Tibial nerve (tissue), 4 donors: ENCODE measurements at places on chromosomes 2 and 18.

DNA sequence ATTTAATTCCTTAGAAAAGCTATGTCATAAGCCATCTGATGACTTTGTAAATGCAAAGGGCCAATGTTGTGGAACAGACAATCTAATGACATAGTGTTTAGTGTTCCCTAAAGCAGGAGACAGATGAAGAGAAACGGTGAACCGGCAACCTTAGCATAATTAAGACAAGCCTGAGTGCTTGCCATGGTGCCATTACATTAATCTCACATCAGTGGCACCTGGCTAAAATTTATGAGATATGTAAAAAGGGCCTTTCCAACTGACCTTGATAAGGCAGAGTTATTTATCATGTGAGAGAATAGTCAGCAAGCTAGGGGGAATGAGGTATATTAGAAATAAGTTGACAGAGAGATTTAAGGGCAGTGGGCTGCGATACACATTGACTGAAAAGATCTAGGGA is 261.8 kb downstream of the ERBB4 start:
- no peak for DNase-seq

DNA sequence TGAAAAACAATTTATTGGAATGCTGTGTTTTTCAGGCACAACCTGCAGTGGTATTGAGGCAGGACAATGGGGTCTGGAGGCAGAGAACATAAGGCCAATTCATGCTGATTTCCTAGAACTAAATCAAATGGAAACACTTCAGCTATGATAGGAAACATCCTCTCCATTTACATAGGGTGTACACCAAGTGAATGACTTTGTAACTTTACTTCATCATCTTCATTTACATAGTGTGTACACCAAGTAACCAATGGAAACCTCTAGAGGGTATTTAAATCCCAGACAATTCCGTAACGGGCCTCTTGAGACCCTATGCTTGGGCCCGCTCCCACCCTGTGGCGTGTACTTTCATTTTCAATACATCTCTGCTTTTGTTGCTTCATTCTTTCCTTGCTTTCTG is 32.2 kb upstream of the ST8SIA5 start:
- DNase-seq, result no peak

GRCh38 chr2:119782308-119783027 is 22.7 kb downstream of the PTPN4 start:
- DNase-seq, result no peak

DNA sequence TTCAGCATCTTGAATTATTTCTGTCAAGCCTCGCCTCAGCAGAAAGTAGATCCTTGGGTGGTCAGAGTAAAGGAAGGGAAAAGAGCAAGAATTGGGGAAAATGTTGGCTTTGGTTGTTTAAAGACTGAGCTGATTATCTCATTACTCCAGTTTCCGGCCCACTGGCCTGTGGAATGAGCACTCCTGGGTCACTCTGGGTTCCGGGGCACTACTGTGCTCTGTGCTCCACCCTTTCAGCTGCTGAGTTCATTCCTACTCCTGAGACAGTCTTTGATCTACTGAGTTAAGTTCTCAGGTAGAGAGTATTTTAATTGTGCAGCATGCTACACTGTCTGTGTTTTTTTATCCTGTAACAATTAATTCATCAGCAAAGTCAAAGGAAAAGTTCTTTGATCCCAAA is 427.7 kb downstream of the CDH2 start:
- DNase-seq, result no peak

- no peak for DNase-seq
Measured at GRCh38 chr2:40433736-40434135, 18.2 kb downstream of the SLC8A1 start.

- DNase-seq, result no peak
Measured at GRCh38 chr2:74019516-74019915, 34.8 kb downstream of the TET3 start.

DNA sequence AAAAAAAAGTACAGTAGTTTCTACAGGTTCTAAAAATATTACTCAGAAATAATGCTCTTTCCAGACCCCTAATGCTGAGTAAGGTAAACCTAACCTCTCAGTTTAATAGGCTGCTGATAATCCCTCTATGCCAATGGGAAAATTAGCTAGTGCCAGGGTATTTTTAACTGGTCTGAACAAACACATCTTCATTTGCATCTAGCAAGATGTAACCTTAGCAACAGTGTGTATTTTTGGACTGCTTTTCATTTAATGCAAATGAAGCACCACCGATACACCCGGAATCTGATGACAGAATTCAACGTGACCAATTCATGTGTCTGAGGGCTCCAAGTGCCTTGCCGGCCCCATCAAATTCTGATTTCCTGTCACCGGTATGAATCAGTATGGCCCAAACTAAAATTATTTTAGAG is 47.4 kb upstream of the CYRIA start:
- no peak for DNase-seq

DNA sequence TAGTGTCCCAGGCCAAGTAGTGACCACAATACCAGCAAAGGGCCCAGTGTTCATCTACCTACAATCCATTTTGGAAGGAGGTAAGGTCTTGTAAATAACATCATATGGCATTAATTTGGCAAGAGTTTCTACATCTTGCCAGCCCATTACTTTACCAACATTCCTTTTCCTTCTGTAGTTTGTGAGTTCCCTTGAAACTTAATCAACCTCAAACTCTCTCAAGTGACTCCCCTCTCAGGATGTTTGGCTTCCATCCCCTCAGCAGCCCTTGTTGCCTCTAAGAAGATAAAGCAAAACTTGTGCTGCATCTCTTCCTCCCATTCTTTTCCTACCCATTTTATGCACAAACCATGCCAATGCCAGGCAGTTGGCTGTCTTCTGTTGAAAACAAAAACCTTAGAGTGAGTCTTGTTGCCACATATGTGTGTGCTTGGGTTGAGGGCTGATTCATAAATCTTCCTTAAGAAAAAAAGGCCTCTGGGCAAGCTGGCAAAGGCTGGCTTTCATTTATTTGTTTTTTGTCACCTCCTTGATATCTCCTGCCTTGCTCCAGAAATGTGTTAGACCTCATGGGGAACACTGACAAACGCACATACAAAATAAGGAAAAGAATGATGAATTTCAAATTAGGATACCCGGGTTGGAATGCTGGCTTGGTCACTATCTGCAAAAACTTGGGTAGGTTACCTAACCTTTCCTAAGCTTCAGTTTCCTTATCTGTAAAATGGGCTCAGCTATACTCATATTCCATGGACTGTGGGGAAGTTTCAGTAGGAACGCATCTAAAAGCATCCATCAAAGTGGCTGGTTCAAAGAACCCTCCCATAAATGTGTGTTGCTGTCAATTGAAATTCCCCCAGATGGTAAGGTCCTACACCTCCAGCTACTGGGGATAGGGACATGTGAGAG is 29.4 kb upstream of the ST3GAL5 start:
- no peak for DNase-seq

DNA sequence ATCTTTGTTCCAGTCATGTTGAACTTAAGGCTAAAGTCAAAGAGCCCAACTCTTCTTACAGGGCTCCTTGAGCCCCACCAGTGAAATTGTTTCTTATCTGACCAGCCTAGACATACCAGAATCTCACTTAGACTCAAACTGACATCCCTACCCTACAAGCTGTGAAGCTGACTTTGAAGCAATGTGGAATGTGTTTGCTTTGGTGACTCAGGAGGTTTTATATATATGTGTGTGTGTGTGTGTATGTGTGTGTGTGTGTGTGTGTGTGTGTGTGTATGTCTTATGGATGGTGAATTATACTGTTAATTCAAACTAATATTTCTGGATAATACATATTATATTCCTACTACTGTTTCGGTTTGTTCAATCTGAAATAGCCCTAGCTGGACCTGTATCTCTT is 67.3 kb downstream of the CAMKMT start:
- DNase-seq, result no peak

GRCh38 chr18:13455960-13456481 is 237.5 kb downstream of the LDLRAD4 start:
- no peak for DNase-seq

GRCh38 chr18:62018759-62019041 is 125.9 kb upstream of the RNF152 start:
- DNase-seq, result no peak

- no peak for DNase-seq
Measured at GRCh38 chr18:1571206-1571605, 666.5 kb downstream of the ADCYAP1 start.

- peak; percentile 60 for DNase-seq
Measured at GRCh38 chr2:231707625-231707926, 749 bp upstream of the PTMA start.

GRCh38 chr18:75246721-75247610 is 36.4 kb downstream of the TSHZ1 start:
- no peak for DNase-seq

- DNase-seq, result no peak
Measured at GRCh38 chr2:218754201-218754600, 27.7 kb upstream of the CYP27A1 start.

DNA sequence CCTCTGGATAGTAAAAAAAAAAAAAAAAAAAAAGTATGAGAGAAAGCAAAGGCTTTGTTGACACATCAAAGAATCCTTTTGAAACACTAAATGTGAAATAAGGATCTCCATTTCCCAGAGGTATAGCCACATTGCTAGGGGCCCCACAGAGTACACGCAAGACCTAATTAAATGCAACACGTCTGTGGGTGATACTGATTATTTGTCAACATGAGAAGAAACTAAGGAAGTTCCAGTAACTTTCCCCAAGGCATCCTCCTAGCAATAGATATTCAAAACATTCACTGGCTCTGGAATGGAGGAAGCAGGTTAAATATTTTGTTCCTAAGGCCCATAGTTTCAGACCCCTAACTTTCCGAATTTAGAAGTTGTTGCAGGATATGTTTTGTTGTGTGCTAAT is 24.6 kb upstream of the EPB41L3 start:
- no peak for DNase-seq

DNA sequence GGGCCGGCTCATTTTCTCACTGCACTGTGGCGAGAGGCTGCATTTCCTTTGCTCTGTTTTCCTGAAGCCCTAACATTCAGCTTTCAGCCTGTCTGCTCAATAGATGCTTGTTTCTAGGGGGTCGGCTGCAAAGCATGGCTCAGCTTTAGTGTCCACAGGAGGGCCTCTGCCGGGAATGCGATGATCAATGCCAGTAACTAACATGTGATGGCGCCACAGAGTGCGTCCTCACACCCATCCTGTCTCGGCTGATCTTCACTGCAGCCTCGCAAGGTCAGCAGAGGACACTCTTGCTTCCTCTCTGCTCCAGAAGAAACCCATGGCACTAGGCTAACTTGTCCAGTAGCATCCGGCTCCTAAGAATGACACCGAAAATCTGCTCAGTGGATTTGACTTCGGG is 156.4 kb upstream of the PXDN start:
- DNase-seq, result no peak

- DNase-seq, result no peak
Measured at GRCh38 chr2:86199834-86200177, 549 bp downstream of the MRPL35 start.

GRCh38 chr18:27942706-27943105 is 234.2 kb downstream of the CDH2 start:
- no peak for DNase-seq

DNA sequence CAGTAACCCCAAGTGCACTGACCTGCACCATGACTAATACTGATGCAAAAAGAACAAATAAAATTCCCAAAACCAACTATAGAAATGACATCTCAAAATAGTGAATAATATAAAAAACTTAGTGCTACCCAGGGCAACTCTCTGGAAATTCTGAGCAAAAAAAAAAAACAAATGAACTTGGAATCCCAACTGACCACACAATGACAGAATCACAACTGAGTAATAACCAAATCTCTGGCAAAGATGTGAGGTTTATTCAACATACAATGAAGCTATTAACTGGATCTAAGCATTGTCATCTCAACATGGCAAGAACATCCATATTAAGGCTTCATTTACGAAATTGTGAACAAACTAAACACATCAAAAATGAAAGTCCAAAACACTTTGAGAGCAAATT is 22.7 kb downstream of the EXOC6B start:
- DNase-seq, result no peak

- no peak for DNase-seq
Measured at GRCh38 chr2:236744281-236744705, 174.7 kb downstream of the ACKR3 start.

DNA sequence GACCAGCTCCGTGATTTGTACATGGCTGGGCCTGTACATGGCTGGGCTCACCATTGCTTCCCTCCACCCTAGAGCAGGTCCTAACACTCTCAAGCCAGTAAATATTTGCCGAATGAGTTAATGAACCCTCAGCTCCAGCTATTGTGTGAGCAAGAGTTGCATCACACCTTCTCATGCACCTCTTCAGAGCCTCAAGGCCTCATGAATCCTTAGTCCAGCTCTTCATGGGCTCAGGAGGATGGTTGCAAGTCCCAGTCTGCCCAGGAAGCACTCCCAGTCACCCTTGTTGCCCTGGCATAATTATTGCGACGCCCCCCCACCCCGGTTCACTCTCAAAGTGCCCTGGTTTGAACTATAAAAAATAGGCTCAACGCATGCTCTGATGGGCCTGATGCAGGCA is 30.1 kb upstream of the GNAL start:
- no peak for DNase-seq

DNA sequence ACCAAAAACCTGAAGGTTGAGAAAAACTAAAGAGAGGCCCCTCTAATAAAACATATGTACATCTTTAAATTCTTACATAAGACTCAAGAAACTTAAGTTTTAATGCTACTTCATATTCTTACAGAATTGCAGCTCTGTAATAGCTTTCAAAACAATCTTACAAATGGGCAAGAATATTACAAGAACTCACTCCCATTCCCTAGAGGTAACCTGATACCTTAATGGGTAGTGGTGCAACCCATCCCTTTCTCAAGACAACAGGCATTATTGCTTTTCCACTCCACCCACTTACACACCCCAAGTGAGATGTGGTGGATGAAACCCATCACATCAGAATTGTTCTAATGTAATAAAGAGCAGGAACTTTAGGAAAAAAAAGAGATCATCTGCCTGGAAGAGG is 103.7 kb downstream of the RBMS1 start:
- no peak for DNase-seq

- no peak for DNase-seq
Measured at GRCh38 chr2:139924070-139924469, 1143.9 kb upstream of the NXPH2 start.

DNA sequence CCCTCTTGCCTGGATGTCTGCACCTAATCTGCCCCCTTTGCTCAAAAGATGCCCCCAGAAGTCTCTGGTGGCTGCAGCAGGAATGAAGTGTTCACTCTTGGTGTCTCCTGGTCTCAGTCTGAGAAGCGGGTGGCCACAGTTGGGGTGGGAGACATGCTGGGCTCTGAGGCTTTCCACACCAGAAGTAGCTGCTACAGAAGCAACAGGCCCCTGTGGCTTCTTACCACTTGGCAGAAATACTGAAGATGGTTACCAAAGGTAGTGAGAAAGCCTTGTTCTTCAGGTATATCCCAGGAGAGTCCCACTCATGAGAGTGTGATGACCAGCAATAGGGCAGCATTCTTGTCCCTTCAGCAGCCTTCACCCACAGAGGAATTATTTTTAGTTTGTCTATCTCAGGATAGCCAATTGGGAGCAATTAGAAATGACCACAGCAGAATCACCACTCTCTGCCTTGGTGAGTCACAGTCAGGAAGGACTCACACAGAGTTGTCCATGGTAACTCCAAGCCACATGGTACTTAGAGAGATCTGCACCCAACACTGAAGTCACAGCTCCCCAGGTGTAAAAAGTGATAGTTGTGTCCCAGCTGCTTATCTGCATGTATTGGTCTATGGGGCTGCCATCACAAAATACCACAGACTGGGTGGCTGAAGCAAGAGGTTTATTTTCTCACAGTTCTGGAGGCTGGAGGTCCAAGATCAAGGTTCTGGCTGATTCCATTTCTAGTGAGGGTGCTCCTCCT is 169.8 kb upstream of the ID2 start:
- no peak for DNase-seq
